AG20443 (cell line): ENCODE measurements at places on chromosomes 11 and 22.

GRCh38 chr11:39345834-39346442, 2113.5 kb downstream of the LRRC4C start:
- no peak for DNase-seq

DNA sequence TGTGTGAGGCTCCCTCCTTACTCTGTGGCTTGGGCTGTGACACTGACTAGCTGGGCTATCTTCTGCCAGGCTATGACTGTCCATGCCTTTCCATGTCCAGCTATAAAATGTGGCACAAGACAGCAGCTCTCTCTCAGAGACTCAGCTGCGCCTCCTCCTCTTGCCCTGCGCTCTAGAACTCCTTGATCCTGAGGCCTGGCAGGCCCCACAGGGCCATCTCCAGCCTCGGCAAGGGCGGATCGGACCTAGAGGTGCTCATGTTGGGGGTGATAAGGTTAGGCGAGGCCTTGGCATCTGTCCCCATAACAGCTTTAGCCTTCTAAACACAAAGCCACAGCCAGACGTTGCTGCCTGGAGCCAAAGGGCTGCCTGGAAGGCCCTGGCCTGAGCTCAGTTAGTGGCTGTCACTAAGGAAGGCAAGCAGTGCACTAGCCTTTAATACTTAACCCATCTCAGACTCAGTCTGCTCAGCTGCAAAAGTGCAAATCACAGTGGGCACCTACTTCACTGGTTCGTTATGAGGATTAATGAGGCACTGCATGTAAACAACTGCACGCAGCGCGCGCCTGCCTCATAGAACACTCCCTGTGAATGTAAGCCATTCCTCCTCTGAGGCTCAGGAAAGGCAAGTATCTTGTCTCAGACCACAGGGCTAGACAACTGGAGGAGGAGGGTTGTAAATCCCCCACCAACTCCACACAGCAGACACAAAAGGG, 1.2 kb downstream of the GUCD1 start:
- no peak for DNase-seq

DNA sequence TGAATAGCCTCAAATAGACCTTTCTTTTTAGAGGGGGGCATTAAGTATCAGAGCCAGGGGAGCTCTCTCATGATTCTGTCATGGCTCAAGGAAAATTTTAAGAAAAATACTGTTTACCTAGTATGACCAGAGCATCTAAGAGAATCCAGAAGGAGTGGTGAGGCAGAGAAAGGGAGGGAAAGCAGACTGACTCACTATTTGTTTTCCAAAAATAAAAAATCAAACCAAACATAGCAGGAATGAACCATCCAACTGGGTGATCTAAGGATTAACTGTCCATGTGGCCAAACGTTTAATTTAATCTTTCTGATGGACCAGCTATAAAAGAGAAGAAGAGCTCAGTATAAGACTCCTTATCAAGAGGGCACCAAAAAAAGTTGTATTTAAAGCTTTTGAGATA, 70.8 kb downstream of the GAB2 start:
- no peak for DNase-seq

DNA sequence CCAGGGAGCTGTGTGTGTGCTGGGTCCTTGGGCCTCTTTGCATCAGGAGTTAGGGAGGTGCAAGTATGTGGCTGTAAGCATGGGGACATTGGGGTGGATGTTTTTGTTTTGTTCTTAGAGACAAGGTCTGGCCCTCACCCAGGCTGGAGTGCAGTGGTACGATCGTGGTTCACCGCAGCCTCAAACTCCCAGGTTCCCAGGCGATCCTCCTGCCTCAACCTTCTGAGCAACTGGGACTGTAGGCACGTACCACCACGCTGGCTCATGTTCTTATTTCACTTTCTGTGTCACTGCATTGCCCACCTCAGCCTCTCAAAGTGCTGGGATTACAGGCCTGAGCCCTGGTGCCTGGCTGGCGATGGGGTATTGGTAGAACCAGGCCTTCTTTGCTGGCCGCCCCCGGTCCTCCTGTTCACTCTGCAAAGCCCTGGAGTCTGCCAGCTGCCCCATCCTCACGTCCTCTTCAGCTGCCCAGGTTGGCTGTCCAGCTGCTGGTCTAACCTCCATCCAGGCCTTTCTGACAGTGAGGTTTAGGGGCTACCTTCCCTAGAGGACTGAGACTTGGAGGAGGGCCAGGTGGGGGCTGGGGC, 851 bp upstream of the GRAMD4 start:
- no peak for DNase-seq

DNA sequence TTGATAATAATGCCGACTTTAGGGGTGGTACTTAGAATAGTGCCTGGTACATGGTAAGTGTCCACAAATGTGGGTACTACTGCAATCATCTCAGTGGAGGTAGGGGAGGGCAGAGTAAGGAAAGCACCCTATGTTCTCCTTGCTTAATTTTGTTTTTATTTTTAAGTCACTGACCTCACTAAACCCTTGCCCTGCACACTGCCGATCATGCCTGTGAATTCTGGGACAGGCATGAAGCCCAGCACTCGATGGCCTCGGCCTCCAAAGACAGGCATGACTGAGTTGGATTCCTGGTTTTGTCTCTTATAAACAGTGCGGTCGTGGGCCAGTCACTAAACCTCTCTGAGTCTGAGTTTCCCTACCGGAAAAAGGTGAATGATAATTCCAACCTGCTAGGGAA, 6.9 kb downstream of the LGALS12 start:
- DNase-seq = no peak

- DNase-seq = no peak
These were observed 9.7 kb downstream of the MS4A12 start for GRCh38 chr11:60502221-60502775.

GRCh38 chr11:76850815-76851214, 9.9 kb upstream of the ACER3 start:
- no peak for DNase-seq

DNA sequence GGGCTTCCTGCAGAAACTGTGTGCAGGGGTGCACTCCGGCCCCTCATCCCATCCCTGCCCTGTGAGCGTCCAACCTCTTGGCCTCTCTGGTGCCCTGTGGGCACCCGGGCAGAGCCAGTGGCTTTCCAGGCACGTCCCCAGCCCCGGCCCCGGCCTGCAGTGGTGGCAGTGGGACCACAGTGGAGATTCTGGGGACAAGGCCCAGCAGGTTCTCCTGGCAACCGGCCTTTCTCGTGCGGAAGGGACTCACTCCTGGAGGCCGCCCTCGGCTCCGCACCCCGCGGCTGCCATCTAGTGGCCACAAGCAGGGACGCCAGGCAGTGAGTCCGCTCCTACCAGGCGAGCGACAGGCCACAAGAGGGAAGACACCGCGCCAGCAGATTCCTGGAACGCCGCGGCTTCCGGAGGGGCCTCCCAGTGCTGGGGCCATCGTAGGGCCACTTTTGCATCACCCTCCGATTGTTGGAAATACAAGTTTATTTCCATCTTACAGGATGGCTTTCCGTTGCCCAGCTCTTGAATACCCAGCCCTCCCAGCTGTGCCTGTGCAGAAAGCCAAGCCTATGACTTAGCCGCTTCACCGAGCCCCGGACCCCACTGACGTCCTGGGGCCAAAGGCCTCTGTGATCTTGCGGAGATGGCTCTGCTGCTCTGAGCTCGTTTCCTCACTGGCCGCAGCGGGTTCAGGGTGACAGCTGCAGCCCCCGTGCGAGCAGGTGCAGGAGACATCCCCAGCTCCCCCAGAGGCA, 357.3 kb downstream of the CTTN start:
- DNase-seq = peak; percentile 97

DNA sequence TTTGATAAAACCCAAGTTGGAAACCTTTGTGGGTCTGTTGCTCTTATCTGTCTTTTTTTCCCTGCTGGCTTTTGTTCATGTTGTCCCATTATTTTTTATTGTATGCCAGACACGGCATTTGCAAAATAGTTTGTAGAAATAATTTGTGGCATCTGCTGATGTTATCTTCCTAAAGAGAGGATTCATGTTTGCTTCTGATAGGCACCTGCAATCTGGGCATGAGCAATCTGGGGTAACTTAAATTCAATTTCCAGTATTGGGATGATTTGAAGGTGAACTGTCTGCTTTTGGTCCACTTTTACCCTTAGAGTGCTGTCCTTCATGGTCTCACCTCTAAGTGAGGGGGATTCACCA, 126.9 kb downstream of the CEP164 start:
- no peak for DNase-seq

- DNase-seq = peak; percentile 91
These were observed 27.2 kb upstream of the SMPD1 start for GRCh38 chr11:6362873-6363678.

DNA sequence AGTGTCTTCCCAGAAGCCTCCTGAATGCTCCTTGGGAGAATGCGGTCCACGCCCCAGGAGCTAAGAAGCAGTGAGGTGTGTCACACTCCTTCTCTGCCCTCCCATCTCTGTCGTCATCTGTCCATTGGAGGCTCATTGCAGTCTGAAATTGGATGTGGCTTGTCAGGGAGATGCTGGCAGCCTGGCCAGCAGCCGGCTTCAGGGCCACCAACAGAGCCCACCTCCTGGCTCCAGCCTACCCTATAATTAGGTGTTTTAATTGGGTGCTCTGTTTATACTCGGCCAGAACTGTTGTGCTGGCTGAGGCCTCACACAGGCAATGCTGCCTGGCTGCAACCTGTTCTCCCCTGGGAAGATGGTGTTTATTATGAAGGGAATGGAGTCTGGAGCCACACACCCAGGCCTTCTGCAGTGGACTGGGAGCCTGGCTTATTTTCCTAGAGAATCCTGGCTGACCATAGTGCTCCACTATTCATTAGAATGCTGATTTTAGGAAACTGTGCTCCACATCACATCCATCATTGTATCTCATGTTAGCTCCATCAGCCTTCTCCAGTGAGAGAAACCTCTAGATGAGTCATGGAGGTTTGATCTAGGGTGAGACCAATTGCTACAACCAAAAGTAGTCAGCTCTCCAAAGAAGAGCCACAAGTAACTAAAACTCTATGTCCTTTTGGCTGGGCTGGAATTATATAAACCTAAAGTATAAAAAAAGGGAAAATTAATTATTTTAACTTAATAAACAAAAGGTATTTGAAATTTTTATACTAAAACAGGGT, 86.8 kb upstream of the CRTAM start:
- DNase-seq = peak; percentile 56

DNA sequence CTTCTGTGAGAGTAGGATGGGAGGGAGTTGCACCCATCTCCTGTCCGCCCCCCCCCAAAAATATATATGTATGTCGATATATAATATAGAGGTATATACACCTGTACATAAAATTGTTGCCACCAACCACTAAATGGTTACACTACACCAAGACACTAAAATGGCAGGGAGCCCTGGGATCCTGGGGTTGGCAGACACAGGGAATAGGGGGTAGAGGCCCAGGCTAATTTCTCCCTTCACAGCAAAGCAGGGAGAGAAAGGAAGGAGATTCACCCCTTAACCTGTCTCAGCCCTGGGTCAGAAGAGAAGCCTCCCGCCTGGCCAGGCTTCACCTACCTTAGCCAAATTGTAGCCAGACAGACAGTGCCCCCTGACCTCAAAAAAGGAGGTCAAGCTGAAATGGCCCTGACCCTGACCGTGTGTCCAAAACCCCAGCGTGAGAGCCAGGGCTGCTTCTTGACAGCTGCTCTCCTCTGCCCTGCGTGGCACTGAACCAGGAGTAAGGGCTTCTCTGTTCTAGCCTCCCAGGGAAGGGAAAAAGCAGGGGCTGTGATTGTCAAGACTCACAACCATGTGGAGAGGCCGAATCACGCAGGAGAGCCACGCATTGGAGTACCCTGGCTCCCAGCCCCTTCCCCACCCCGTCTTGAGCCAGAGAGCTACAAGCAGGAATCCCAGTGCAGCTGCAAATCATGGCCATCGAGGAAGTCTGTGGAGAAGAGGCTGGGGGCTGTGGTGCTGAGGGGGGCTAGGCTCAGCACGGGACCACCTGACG, 40.5 kb downstream of the SGSM3 start:
- DNase-seq = no peak

DNA sequence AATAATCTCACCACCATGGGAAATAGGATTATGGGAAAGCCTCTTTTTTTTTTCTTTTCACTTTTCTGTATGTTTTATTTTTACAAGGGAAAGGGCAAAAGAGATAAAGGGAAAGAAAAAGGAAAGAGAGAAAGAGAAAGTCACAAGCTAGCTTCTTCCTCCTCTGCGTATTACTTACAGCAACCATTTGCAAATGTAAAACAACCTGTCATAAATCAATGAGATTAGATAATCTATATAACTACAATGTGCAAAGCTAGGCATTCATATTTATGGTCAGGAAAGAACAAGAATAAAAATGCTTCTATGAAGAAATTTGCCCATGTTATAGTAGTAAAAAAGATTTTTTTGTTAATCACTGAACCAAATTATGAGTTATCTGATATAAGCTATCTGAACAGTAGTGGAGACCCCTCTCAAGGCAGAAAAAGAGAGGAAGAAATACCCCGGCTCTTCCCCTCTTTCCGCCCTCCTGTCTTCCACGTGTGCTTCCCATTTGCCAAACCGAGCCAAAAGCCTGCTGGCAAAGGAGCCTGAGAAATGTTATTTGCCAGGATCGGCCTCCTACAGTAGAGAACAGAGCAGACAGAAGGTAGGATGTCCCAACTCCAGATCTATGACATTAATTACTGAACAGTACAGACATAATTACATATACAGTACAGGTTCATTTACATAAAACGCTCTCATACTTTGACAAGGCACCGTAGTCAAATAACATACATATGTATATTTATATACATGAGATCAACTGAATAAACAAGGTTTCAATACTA, 50.2 kb downstream of the ARHGAP32 start:
- peak; percentile 12 for DNase-seq

GRCh38 chr11:64477675-64478074, 113.3 kb upstream of the SLC22A12 start:
- DNase-seq = no peak

- no peak for DNase-seq
These were observed 119.4 kb downstream of the BLID start for GRCh38 chr11:121996574-121996973.
